ENCODE measurements at places on chromosomes 4 and X.

DNA sequence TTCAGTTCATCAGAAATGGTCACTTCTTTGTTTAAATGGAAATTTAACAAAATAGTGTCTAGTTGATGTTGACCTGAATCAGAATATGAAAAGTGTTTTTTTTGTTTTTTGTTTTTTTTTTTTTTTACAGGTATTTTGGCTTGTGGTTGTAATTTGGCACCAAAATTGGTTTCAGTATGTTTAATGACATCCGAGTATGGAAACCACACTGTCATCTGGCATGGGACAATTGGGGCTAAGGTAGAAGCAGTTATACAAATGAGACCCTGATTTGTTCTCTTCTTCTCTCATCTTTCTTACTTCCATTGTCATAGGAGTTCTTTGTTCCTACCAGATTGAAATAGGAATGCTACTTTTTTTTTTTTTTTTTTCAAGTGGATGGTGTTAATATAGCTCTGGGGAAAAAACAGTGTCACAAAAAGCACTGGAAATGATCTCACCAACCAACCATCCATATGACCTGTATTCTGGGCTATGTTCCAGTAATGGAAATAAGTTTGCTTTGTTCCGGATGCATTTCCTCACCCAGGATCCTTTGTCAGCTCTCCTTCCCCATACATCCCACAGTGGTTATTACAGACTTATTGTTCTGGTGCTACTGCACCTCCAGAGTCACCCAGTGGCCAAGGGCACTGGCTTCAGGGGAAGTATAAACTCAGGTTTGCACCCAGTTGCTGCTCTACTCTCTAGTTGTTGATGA is 95.8 kb downstream of the ATXN3L start:
- no peak for DNase-seq

GRCh38 chr4:51895158-51895557 is 52.2 kb downstream of the DCUN1D4 start:
- DNase-seq: no peak

- no peak for DNase-seq
These were observed 98.7 kb downstream of the TMEM131L start for GRCh38 chr4:153564630-153565525.

DNA sequence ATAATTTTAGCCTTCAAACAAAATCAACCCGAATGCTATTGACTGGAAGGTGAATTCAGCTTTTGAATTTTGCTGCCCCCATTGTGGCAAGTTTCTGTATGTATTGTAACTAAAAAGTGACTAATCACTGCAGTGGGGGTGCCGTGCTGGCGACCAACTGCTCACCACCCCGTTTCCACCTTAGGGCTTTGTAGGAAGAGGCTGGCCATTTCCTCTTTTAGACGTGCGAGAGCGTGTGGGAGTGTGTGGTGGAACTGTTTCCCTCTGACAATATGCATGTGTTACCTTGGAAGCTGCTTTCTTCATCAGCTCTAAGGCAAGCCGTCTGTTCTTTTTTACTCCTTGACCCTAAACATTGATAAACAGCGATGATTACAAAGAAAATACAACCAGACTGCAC is 78.8 kb downstream of the SEL1L3 start:
- DNase-seq: no peak
